ENCODE measurements at places on chromosomes 16 and 17. TPM values are rescaled to one million over a fixed set of nuclear protein-coding genes. Genes with fewer than 3 reads are reported as not detected.

DNA sequence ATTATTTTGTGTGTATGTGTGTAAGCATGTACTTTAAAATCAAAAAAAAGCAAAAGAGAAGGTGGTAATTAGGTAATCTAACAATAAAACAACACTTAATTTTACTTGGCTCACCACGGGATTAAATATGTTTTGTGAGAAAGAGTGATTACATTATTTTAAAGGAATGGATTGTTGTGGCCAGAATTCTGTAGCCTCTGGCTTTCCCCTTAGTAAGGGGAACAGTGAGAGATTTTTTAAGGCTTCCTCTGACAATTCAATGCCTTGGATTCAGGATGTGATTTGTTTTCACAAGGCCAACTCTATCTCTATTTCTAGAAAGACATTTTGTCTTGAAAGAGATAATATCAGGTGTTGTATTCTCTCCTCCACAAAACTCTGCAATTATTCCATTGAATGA is 560.3 kb upstream of the CDH8 start:
- DNase-seq, result no peak

CNGB1 gene
- total RNA-seq, result not detected

GRCh38 chr17:17537311-17538099 is 41.3 kb upstream of the RASD1 start:
- peak; percentile 14 for DNase-seq

KRT20 gene
- total RNA-seq, result 0.21 TPM

TP53I13 gene
- total RNA-seq, result 19.8 TPM

- DNase-seq, result no peak
Measured at GRCh38 chr16:77553130-77553529, 118.3 kb upstream of the ADAMTS18 start.

NACA2 gene
- not detected for total RNA-seq

DNA sequence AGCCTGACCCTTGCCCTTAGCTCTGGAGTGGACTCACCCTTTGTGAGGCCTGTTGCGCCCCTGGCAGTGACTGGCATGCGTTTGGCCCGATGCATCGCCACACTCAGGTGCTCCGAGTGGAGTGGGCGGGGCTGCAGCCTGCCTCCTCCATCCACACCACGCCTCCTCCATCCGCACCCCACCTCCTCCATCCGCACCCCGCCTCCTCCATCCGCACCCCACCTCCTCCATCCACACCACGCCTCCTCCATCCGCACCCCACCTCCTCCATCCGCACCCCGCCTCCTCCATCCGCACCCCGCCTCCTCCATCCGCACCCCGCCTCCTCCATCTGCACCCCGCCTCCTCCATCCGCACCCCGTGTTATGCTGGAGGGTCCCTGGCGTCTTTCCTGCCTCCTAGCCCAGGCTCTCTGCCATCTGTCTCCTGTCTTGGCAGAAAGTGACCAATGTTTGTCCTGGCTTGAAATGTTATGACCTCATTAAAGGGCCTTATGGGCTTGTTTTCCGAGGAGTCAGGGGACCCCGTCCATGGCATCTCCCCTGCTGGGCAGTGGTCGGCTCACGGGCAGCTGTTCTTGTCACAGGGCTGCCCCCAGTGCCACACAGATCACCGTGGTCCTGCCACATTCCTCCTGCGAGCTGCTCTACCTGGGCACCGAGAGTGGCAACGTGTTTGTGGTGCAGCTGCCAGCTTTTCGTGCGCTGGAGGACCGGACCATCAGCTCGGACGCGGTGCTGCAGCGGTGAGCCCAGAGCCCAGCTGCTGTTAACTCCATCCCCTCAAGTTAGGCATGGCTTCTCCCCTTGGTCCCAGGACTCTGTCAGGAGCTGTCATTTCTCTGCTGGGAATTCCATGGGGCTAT is 28.7 kb upstream of the MYO15B start:
- DNase-seq, result no peak

- DNase-seq, result no peak
Measured at GRCh38 chr16:86497551-86498021, 12.7 kb upstream of the FOXF1 start.

Data from psoas muscle (tissue), 8 donors.